ENCODE measurements at places on chromosomes 1 and 21.
A peak's percentile ranks its signal among the peaks of the same experiment; 100 is the strongest.

GRCh38 chr1:173295995-173296394, 88.9 kb upstream of the TNFSF4 start:
- DNase-seq, result no peak

- DNase-seq, result no peak
Measured at GRCh38 chr21:15804247-15805005, 74.6 kb downstream of the USP25 start.

DNA sequence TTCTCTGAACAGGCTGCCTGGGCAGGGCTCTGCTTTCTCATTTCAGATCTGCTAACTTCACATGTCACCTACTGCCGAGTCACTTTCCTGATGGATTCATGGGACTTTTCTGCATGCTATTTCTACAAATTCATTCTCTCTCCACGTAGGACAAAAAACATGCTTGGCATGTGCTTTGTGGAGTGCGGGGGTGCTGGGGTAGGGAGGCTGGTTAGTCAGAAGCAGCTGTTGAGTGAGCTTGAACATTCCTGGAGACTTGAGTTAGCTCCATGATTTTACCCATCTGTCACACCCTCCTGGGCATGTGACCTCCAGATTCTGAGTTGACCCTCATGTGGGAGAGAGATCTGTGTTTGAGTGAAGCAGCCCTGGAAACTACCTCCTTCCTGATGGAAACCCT, 71.4 kb downstream of the UCK2 start:
- no peak for DNase-seq

GRCh38 chr21:45468051-45468970, 63.3 kb downstream of the COL18A1 start:
- no peak for DNase-seq

GRCh38 chr1:45155957-45156356, 50.4 kb downstream of the ZSWIM5 start:
- no peak for DNase-seq

DNA sequence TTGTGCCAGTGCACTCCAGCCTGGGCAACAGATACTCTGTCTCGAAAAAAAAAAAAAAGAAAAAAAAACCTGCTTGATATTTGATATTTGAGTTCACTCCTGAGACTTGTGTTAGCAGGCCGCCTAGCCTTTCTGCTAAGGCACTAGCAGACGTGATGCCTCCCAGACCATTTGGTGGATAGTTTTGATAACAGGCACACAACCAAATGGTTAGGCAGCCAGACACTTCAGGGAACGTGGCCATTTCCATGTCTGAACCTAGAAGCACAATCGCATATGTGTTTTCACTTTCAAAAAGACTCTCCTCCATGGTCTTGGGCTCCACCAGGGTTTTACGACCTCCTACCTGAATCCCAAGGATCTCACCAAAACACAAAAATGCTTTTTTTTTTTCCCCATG, 1319.5 kb downstream of the BRINP3 start:
- DNase-seq, result no peak

- DNase-seq, result peak; percentile 68
Measured at GRCh38 chr21:36028127-36029069, 31.9 kb downstream of the SETD4 start.

DNA sequence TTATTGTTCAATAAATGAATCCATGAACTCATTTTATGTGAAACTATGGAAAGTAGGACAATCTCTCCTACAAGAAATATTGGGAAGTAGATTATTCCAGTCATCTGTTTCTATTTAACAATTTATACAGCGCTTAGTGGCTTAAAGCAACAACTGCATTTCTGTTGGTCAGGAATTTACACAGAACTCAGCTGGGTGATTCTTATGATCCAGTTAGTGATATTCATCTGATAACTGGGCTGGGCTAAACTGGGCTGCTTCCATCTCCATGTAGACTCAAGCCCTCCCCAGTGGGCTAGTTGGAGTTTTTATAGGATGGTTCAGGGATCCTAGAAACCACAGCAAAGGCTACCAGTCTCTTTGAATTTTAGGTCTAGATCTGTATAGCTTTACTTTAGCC, 497.9 kb upstream of the NEGR1 start:
- DNase-seq, result no peak

- DNase-seq, result no peak
Measured at GRCh38 chr1:34842073-34842472, 17.5 kb downstream of the SMIM12 start.

DNA sequence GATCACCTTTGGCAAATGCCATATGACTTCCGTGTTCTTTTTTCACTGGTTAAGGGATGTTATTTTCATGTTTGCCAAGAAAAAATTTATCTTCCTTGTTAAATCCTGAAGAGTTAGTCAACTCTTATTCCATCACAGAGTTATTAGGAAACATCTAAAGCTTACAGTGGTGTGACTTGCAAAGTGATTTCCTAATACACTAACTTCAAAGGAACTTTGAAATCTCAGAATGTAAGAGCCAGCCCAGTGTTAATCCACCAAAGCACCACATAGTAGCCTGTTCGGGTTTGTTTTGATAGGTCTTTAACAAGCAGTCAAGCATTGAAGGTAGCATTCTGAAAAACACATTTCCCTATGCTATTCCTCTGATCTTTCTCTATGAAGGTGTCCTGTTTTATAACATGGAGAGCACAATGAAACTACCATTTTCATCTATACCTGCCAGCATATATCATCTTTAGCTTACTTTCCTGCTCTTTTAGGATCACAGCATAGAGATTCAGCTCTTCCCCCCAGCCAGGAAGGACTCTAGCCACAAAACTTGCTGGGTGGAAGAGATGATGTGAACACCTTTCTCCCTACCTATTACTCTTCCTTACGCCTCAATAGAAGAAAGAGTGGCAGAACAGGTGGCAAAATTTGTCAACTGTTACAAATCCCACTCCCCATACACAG, 82.4 kb upstream of the MAGI3 start:
- DNase-seq, result no peak

DNA sequence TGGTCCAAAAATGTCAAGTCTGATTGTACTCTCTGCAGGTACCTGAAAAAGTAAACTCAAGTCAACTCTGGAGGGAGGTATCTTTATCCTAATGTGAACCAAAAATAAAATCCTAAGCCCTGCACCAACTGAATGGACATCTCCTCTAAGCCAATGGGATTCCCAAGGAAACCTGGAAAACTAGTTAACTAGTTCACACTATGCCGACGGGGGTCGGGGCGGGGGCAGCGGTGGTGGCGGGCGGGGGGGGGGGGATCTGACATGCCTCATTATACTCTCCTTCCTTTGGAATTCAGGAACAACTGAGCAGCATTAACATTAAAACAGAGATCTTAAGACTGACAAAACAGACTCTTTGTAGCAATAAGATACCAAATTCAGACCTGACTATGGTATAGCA, 452.6 kb upstream of the CAMK1G start:
- no peak for DNase-seq

DNA sequence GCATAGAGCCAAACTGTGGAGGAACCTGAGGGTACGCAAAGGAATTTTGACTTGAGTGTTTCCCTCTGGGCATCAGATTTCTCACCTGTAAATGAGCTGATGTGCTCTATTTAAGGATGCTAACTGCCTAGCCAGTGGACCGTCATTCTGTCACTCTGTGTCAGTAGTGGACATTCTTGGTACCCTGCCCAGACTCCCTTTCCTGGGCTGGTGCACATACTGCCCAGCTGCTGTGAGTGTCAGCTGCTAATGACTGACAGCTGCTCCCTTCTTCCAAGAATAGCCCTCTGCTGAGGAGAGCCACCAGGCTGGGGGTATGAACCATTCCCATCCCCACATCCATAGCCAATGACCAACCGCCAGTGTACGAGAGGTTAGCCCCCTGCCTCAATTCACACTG, 193.1 kb upstream of the DAB1 start:
- DNase-seq, result no peak

DNA sequence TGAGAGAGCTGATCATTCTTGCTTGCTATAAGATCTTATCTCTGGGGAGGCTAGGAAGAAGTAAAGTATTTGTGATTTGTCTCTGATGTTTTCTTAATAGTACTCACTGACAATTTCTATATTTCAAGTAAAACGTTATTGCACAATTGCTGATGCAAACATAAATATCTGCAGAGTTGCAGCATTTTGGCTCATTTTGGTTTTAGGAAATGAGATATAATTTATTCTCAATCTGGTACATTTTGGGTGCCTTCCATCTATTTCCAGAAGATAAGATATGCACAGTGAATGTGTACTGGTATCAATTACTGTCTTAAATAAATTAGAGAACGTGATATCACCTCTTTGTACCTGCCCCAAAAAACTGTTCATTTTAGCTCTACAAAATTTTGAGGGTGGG, 1431.5 kb downstream of the BRINP3 start:
- DNase-seq, result no peak

DNA sequence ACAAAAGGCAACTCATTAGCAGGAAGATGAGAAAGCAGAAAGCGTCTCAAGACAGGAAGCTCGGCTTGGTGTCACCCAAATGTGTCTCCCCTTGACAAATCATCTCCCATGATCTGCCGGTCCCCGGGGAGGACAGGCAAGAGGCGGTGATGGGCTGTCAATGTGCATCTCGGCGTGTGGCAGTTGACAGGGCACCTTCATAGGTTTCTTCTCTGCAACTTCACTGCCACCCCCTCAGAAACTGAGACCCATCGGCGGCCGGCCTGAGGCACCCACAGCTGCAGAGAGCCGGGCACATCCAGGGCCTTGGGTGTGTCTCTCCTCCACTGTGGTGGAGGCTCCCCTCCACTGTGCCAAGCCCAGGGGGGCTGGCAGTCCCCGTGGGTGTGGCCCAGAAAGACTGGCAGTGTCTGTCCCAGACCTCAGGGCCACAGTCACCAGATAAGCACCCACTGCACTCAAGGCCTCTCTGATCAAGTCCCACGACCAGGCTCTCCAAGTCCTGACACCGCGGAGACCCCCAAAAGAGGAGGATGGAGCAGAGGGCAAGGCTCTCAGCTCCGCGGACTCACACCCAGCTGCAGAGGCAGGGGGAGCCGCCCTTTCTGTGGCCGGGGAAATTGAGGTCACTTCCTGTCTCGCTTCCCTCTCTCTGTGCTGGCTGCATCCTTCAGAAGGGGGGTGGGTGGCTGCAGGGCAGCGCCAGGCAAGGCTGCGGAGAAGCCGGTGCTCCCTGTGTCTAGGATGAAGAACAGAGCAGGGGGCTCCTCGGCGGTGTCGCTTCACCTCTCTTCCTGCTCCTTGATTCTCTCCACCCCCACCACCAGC, 39.6 kb upstream of the LBR start:
- DNase-seq, result no peak

DNA sequence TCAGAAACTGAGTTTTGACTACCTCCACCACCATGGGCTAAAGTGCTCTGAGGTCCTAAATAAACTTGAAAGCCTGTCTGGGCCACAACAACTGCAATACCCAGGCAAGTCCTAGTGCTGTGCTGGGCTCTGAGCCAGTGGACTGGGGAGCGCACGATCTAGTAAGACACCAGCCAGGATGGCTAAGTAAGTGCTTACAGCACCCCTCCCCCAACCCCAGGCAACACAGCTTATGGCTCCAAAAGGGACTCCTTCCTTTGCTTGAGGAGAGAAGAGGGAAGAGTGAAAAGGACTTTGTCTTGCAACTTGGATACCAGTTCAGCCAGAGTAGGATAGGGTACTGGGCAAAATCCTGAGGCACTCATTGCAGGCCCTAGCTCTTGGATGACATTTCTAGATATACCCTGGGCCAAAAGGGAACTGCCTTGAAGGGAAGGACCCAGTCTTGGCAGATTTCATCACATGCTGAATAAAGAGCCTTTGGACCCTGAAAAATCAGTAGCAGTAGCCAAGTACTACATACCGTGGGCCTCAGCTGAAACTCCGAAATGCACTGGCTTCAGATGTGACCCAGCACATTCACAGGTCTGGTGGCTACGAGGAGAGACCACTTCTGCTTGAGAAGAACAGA, 1.6 kb downstream of the C1orf105 start:
- DNase-seq, result no peak

- peak; percentile 63 for DNase-seq
Measured at GRCh38 chr1:230066466-230067404, at the start of gene GALNT2. Gene GALNT2, plus strand, starts transcription at chr1:230067238. Its CDS starts 43 bp downstream, at chr1:230067281.

GRCh38 chr1:204858363-204858821, 12.3 kb upstream of the NFASC start:
- DNase-seq, result no peak

DNA sequence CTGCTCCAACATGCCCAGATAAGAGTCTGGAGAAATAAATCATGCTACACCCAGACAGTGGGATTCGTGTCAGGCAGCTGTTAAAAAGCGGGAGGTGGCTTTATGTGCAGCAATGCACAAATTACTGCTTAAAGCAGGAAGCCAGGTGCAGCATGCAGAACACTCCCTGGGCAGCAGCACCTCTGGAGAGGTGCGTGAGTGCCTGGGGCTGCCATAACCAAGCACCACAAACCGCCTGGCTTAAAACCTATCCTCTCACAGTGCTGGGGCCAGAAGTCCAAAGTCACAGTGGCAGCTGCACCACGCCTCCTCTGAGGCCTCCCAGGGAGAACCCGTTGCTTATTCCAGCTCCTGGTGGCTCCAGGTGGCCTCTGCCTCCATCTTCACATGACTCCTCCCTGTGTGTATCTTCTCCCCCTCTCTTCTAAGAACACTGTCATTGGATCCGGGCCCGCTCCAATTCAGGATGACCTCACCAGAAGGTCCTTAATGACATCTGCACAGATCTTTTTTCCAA, 115.6 kb downstream of the SIK1 start:
- DNase-seq, result no peak

DNA sequence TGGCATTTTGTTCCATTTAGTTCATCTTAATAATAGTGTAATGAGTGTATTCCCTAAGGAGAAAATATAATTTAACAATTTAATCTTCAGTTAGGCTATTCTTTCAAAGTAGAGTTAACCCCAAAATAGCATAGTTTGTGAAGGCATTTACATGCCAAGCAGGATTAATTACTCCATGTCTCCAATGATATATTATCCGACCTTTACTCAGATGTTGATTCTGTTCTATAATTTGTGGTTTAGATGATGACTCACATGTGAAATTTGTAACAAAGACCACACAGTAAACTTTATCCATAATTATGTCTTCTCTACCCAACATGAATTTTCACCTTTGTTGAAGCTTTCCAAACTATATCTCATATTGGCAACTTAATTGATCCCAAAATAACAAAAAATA, 2065.2 kb downstream of the MRPL39 start:
- no peak for DNase-seq

GRCh38 chr21:42142141-42142540, 71.0 kb downstream of the UMODL1 start:
- DNase-seq, result no peak

DNA sequence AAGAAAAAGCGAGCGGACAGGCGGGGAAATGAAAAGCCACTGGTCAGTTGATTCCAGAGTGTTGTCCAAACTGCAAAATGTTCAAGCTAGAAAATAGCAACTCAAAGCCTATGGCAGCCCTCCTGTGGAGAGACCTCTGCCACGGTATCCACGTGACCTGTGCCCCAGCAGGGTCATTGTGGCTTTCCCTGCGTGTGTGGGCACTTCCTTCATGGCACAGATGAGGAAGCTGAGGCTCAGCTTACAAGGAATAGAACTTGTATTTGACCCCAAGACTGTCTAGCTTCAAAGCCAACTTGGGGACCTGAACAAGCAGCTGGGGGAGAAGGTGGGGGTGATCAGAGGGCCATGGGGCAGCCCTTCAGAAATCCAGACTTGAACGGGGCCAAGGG, 15.6 kb upstream of the PLEKHG5 start:
- DNase-seq, result no peak
